ENCODE measurements at places on chromosomes 1 and 21.

DNA sequence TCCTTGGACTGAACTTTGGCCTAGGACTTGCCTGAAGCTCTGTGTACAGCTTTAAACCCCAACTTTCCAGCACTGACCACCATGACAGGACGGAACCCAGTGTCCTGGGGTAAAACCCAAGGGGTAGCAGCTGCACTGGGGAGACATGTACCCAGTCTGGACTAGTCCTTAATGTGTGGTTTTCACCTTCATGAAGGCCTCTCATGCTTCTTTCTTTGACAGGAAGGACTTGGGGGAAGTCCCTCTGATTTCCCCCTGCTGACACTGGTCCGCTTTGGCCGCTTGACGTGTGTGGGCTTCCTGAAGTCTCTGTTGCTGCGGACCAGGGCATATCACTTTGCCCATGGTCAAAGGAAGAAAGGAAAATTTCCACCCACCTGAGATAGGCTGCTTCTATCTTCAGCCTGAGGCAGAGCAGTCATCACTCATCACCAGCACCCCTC, 66.3 kb upstream of the PRDX6 start:
- no peak for DNase-seq

DNA sequence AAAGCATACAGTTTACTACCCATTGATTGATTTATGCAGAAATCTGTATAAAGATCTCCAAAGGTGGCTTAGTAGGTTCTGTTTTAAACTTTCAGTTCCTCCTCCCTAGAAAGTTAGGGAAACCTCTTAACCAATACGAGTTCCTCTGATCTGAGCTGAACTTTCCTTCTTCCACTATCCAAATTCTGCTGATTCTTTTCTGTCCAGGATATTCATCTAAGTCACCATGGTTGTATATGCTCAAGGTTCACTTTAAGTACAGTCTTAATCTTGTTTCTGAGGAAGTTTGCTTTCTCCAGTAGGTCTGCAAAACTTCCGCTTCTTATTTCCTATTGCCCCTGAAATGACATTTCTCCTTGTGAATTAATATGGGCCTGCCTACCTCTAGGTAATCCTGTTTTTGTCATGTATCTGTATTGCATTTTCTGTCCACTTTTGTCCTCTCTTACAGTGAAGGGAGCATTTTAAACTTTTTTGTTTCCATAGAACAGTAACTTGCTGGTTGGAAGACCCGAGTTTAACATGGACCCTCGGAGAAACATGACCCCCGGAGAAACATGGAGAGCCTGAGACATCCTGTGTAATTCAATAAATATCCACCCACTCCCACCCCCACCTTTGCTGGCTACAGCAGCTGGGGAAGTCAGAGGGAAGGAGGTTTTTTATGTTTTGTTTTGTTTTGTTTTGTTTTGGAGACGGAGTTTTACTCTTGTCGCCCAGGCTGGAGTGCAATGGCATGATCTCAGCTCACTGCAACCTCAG, 16.7 kb upstream of the TUT4 start:
- no peak for DNase-seq

DNA sequence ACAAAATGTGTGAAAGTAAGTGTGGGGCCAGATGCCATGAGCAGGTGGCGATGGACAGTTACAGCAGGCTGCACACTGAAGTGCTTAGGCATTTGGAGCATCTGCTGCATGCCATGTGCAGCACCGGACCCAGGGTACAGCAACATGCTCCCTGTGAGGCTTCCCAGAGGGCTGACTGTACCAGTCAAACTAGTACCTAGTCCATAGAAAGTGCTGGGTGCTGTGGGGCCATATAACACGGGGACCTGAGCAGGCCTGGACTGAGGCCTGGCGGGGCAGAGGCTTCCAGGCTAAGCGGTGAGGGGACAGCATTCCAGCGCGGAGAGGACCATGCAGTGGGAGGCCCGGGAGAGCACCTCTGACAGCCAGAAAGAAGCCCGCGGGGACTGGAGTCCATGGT, 29.9 kb upstream of the PKP1 start:
- DNase-seq, result no peak

GRCh38 chr1:205963352-205964155, 20.3 kb upstream of the SLC26A9 start:
- no peak for DNase-seq

DNA sequence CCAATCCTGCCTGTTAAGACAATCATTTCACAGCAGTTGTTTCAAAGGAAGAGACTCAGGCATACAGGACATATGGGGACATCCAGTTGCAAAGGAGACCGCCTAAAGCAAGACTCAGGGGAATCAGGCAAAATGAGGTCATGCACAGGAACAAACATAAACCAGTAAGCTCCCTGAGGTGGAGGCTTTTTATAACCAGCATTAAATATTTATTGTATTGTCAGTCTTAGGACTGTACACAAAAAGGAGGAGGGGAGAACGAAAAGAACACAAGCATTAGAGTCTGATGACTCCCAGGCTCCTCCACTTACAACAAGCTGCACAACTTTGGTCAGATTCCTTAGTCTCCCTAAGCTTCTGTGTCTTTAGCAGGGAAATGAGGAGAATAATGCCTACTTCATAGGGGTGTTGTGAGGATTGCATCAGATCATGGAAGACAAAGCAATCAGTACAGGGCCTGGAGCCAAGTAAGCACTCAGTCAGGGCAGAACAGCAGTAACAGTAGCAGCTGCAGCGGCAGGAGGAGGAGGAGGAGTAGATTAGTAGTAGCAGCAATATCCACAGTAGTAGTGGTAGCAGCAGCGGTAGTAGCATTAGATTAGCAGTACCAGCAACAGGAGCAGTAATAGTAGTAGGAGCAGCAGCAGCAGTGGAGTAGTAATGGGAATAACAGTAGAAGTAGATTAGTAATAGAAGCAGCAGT, 54.2 kb upstream of the SPATA6 start:
- peak; percentile 92 for DNase-seq

- no peak for DNase-seq
These were observed 19.1 kb upstream of the MRPS6 start for GRCh38 chr21:34054259-34054658.

- DNase-seq, result no peak
These were observed 20.8 kb downstream of the ACADM start for GRCh38 chr1:75745276-75745675.

DNA sequence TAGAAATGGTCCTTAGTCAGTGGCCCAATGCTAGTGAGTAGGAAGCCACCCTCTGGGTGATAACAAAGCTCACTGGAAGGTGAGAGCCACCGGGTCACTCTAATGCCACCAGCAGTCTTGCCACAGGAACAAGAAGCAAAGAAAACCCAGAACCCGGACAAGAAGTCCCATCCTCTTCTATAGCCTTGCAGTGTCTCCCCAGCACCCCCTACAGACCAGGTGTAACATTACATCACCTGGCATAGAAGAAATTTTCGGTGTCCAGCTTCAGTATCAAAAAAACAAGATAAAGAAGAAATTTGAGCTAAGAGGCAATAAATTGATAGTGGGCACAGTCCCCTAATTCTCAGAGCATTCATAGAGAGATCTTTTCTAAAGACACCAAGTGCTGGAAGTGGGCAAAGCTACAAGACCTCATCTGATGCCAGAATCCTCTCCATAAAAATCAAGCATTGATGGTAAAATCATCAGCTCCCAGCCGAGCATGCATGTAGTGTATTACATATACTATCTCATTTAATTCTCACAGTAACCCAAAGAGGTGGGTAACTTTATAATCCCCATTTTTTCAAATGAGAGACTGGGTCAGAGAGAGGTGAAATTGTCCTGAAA, 491.0 kb downstream of the MATN1 start:
- DNase-seq, result peak; percentile 28

GRCh38 chr1:237358555-237358954, 316.6 kb downstream of the RYR2 start:
- DNase-seq, result no peak

DNA sequence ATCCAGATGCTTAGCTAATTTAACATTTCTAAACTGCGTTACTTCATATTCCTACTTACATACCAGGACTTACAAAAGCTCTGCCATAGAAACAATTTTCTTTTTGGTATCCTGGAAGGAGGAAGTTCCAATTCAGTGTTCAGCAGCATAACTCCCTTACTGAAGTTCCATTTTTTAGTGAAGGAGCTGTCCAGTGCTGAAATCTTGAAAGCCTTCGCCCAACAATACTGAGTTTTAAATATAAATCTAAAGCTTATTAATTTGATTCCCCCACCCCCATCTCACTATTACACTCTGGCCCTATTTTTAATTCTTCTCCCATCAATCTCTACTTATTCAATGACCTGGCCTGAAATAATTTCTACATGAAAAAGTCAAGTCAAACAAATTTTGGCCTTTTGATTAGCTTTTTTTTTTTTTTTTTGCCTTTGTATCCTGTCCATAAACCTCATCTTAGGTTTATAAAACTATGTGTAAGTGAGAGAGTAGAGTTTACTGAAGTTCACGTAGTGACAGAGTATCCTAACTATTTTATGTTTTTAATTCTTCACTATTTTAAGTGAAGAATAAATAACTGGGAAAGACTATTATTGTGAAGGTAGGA, 323.0 kb upstream of the PLD5 start:
- DNase-seq, result no peak

GRCh38 chr1:226971765-226972164, 31.7 kb downstream of the COQ8A start:
- no peak for DNase-seq

DNA sequence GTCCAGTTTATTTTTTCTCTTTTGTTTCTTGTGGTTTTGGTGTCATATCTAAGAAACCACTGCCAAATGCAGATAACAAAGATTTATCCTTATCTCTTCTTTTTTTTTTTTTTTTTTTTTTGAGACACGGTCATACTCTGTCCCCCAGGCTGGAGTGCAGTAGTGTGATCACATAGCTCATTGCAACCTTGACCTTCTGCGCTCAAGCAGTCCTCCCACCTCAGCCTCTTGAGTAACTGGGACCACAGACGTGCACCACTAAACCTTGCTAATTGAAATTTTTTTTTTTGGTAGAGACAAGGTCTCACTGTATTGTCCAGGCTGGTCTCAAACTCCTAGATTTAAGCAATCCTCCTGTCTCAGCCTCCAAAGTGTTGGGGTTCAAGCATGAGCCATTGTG, 8.9 kb downstream of the SLC66A1 start:
- no peak for DNase-seq

- DNase-seq, result no peak
These were observed 27.2 kb downstream of the OVAAL start for GRCh38 chr1:180585994-180586359.

DNA sequence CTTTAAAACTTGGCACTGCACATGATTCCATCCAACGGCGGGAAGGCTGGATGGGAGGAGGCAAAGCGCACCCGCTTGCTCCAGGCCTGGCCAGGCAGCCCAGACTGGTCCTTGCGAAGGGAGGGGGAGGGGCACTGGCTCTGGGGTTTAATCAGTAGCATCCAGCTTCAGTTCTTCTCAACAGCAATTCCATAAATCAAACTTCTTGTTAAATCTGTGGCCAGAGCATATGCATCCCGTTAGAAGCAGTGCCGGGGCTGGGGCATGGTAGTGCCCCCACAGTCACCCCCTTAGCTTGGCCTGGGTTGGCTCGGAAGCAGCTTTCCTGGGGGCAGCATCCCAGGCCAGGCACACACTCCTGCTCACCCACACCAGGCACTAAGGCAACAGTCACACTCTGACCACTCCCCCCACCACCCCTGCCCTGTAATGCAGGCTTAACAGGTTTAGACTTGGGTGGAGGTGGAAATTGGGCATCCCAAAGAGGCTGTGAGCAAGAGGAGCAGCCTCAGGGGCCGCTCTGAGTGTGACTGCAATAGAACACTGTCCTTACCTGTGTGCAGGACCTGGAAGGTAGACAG, 94.1 kb upstream of the CASZ1 start:
- no peak for DNase-seq

GRCh38 chr1:107862064-107862463, 102.9 kb downstream of the VAV3 start:
- DNase-seq, result no peak

DNA sequence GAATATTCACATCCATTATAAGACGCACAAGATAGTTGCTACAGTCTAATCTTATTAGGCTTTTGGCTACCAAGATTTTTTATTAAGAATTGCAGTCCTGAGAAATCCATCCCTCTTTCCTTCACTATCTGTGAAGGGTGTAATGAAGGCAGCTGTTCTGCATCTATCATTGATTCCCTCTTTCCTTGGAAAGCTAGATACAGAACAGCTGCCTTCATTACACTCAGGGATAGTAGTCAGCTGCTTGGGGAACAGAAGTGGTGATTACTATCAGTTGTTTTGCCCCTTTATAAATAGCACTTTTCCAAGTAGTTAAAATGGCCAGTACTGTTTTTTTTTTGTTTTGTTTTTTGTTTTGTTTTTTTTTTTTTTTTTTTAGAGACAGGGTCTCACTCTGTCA, 70.2 kb downstream of the IARS2 start:
- no peak for DNase-seq

DNA sequence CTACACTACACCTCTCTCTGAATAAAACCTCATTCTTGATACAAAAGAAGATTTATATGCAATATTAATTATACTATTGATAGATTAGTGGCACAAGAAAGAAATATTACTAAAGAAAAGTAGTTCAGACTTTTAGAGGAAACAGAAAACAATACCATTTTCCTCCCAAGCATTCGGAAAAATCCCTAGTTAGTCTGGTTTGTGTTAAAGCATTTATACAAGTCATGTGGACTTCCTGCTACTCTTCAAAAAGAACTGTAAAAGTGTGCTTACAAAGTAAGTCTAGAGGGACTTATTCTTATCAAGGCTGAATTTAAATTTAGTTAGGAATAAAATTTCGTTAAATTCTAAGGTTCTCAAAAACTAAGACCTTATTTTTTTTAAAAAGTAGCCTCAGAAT, 129.1 kb downstream of the ATP1B1 start:
- no peak for DNase-seq

DNA sequence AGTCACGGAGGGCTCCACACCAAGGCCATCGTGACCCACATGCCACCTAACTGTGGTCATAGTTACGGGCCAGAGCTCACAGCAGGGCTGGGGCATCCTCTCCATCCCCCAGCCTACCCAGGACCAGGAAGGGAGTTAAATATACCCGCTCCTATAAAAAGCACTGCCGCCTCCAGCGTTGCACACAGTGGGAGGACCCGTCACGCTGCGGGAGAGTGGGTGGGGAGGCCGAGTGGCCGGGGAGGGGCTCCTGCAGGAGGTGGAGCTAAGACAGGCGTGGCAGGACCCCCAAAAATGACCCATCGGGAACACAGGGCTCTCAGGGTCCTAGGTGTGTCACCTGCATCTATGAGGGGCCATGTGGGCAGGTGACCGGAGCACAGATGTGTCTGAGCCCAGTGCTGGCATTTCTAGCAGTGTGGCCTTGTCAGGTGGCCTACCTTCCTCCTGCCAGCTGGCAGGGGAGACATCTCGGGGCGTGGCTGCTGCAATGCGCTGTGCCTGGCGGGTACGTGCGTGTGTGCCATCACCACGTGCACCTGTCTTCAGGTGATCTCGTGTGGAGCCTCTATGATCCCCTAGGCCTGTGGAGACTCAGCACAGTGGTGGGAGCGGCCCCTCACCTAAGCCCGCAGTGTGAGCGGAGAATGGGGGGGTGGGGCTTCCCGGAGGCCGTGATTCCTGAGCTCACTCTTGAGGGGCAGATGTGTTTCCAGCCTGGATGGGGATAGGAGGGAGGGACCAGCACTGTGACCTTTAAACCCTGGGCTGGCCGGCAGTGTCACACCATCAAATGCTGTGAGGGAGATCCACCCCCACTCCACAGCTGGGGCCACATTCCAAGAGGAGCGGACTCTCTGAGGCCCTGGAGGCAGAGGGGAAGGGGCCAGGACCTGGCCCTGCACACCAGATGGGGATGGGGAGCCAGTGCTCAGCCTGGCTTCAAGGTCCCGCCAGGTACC, 17.7 kb downstream of the AGRN start:
- DNase-seq, result no peak
